ENCODE measurements at places on chromosomes 12 and 14. TPM values are rescaled to one million over a fixed set of nuclear protein-coding genes. Genes with fewer than 3 reads are reported as not detected.

The WNT1 gene
- total RNA-seq: not detected

The TMEM179 gene
- 0.38 TPM for total RNA-seq

The CAPZA3 gene
- total RNA-seq: not detected

The OAS3 gene
- total RNA-seq: 11.3 TPM

Measured in posterior vena cava (tissue), 2 donors.